ENCODE measurements at places on chromosomes 5 and 9.

- no peak for DNase-seq
Observed at GRCh38 chr5:37109338-37109737, 139.8 kb downstream of the CPLANE1 start.

DNA sequence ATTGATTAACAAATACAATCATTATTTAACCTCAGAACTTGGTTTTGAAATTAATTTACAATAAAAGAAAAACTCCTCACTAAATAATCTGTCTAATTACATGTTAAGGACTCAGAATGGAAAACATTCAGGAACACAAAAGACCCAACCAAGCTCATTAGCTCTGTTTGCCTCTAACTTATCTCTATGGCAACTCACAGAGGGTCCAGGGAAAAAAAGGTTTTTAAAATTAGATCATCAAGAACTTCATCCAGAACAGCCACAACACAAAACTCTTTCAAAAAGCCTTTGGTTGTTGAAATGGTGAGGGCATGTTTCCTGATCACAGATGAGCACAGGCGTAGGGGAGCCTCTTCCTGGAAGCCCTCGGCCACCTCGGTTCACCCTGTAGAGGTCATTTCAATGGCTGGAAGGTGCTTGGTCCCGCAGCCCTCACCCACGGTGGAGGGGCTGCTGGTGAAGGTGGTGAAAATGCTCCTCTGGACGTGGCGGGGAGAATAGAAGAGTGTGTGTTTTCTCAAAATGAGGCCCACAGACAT lies 17.2 kb upstream of the TCF7 start:
- no peak for DNase-seq

GRCh38 chr9:94867281-94867841 lies 140.9 kb downstream of the AOPEP start:
- no peak for DNase-seq

GRCh38 chr9:137029058-137029936 lies 1.3 kb upstream of the ABCA2 start:
- peak; percentile 70 for DNase-seq

GRCh38 chr5:134553821-134554267 lies 28.4 kb downstream of the JADE2 start:
- DNase-seq: no peak

DNA sequence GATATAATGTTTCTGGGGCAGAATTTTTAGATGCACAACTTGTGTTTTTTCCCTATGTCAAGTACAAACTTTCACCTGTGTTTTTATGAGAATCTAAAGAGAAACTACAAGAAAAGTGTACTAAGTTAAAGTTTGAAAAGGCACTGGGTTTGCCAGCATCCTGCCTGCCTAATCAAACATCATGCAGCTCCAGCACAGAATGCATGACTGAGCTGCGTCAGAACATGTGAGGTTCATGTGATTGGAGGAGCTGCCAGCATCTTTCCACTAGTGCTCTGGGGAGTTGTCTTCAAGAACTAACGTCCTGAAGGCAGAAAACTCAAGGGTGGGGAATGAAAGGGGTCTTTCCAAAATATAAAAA lies 46.1 kb upstream of the RIC1 start:
- no peak for DNase-seq

- no peak for DNase-seq
Observed at GRCh38 chr9:89555036-89555415, 49.8 kb upstream of the GADD45G start.

DNA sequence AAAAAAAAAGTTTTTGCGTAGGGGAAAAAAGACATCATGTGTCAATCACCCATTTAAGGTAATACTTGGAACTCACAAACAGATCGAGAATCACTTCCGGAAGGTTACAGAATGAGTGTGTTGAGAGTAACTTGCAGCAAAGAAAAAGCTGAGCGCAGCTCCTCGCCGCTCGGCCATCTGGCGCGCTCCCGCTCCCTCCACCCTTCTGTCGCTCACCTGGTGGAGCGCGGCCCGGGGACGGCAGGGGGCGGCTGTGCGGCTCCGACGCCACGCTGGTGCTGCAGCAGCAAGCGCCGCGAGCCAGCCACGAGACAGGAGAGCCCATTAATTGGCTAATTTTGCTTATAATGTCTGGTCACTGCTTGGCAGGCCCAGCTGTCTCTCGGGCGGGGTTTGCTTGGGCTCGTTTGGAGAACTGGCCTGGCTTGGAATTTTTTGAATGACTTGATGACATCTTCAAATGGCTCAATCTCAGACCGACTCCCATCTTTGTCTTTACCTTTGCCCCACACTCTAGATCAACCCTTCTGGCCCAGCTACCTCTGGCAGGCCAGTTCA lies 601.8 kb downstream of the CCDC171 start:
- DNase-seq: no peak

GRCh38 chr9:73896061-73896460 lies 601.1 kb upstream of the RORB start:
- no peak for DNase-seq

DNA sequence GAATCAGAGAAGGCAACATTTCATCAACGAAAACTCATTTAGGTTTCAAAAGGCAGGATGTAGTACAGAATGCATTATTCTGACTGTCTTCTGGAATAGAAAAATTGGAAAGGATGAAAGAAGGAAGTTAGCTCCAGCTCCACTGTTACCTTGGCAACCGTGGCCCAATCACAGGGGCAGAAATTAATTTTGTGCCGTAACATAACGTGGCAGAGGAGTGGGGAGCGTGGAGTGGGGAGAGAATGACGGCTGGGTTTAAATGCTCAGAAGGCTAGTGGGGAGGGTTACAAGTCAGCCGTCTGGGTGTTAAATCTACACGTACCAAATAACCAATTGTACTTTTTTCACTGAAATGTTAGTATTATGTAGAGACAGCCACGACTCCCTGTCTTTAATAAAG lies 32.3 kb upstream of the EQTN start:
- no peak for DNase-seq

GRCh38 chr5:143066556-143067281 lies 296.5 kb downstream of the ARHGAP26 start:
- no peak for DNase-seq

DNA sequence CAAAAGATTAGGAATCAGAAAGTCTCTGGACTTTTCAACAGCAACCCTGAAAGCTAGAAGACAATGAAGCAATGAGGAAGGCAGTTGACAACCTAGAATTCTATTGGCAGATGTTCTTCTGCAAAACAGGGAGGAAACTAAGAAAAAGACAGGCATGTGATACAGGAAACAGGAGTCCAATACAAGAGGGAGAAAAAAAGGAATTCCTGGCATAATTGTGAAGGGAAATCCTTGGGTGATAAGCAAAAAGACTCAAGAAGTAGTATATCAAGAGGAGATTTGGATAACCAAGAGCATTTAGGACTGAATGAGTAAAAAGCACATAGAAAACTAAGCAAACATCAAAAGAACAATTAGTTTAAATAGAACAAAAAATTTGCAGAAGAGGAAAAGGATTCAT lies 58.6 kb downstream of the LPAR1 start:
- DNase-seq: no peak

GRCh38 chr9:108376140-108376539 lies 479.6 kb downstream of the ACTL7B start:
- no peak for DNase-seq

DNA sequence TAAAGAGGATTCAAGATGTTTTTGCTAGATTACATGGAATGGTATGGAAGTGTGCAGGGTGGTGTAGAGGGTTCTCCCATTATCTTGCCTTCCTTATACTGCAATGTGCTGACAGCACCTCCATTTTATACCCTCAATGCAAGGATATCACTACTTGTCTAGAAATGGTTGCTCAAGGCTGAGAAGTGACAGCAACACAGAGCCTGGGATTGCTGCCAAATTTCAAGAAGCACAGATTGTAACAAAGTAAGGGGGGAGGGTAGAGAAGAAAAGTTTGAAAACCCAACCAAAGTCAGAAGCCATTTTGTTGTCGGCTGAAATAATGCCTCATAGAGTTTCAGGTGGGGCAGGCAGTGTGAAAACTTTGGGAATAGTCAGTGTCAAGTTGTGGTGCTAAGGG lies 29.8 kb downstream of the PCDHAC2 start:
- no peak for DNase-seq

DNA sequence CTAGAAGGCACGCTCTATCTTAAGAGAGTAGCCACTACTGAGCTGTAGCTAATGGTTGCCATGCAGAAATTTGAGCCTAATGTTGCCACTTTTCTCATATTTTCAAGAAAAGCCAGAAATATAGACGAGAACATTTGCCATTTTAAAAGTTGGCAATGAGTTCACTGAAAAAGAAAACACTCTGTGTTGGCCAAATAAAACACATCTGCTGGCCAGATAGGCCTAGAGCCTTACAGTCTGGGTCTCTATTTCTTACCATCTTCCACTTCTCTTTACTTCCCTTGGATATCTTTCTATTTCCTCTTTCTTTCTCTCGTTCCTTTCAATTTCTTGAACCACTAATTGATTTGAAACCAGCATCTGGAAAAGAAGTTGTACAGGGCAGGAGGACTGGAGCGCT lies 36.6 kb upstream of the VCAN start:
- no peak for DNase-seq

DNA sequence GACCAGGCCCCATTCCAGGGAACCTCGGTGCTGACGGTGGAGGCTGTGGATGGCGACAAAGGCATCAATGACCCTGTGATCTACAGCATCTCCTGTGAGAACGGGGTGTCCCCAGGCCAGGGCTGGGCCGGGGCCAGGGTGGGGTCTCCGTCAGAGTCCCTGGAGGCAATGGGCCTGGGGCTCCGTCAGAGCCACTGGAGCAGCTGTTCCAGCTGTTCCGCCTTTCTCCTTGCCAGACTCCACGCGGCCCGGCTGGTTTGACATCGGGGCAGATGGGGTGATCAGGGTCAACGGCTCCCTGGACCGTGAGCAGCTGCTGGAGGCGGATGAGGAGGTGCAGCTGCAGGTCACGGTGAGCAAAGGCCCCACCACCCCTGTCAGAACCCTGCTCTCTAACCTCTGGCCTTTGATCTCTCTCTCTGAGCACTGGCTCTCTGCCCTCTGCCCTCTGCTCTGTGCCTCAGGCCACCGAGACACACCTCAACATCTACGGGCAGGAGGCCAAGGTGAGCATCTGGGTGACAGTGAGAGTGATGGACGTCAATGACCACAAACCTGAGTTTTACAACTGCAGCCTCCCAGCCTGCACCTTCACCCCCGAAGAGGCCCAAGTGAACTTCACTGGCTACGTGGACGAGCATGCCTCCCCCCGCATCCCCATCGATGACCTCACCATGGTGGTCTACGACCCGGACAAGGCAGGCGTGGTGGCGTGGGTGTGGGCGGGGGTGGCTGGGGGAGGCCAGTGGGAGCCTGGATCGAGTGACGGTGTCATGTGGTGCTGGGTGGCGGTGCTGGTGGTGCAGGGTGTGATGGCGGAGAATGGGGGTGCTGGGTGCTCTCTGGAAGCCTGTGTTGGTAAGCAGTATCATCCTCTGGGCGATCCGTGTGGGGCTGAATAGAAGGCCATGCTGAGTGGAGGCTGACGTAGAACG lies 26.6 kb downstream of the CDHR2 start:
- no peak for DNase-seq

Measured in hematopoietic multipotent progenitor cell treated with erythropoietin and hydrocortisone succinate and interleukin-3 and kit ligand, for 8 days (in vitro differentiated cells).